ENCODE measurements at places on chromosomes 11 and 22. TPM values are rescaled to one million over a fixed set of nuclear protein-coding genes. Genes with fewer than 3 reads are reported as not detected.

The LRRC74B gene
- not detected for total RNA-seq

The OR8D4 gene
- total RNA-seq: not detected

DNA sequence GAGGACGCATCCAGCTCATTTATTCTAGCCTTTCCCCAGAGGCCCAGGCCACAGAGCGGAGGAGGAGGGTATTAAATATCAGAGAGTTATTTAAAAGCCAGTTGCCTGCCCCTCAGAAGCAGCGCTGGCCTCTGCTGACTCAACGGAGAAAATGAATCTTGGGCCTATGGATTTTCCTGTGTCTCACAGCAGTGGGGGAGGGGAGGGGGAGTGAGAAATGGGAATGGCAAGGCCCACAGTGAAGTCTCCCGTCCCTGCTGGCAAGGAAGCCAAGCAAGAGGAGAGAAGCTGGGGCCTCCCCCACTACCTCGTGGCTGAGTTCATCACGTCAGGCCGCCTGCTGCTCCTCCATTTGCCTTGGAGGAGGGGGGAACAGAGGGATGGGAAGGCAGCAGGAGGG is 4.5 kb upstream of the TPBGL start:
- DNase-seq: no peak

GRCh38 chr11:118009864-118010737 is 23.9 kb downstream of the IL10RA start:
- no peak for DNase-seq

- DNase-seq: no peak
Observed at GRCh38 chr22:22061085-22062077, 78.8 kb upstream of the TOP3B start.
